ENCODE measurements at places on chromosomes 4 and X.

DNA sequence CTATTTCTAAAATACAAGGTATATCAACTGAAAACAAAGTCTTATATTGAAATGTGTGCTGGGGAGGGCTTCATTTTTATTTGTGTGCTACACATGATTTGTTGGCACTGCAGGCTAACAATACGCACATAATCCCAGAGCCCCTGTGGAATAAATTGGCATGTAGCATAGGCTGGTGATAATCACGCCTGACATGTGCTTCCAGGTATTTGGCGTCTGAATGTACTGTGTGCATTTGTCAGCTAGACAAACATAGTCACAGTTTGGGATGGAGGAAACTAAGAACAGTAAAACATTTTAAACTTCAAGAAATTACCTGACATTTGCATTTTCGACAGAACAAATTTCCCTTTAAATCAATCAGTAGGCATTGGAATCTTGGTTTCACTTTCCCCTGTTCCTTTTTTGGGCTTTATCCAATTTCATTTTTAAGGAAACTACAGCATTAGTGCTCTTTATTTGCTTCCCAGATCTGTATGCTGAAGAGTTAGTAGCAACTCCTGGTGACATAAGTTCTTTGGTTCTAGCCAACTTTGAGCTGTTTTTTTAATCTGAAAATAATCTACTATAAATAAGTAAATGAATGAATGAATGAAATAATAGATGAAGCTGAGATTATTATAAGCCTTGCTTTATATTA lies 472.3 kb downstream of the PDHA2 start:
- no peak for DNase-seq

GRCh38 chr4:140094438-140095420 lies 59.3 kb downstream of the MAML3 start:
- DNase-seq = no peak

GRCh38 chr4:15339737-15340136 lies 88.1 kb upstream of the C1QTNF7 start:
- no peak for DNase-seq

GRCh38 chrX:123884809-123885408 lies 25.1 kb downstream of the XIAP start:
- peak; percentile 1 for DNase-seq

GRCh38 chr4:109982521-109982920 lies 69.8 kb downstream of the EGF start:
- DNase-seq = no peak

GRCh38 chr4:1809754-1810502 lies 16.8 kb downstream of the FGFR3 start:
- peak; percentile 46 for DNase-seq

DNA sequence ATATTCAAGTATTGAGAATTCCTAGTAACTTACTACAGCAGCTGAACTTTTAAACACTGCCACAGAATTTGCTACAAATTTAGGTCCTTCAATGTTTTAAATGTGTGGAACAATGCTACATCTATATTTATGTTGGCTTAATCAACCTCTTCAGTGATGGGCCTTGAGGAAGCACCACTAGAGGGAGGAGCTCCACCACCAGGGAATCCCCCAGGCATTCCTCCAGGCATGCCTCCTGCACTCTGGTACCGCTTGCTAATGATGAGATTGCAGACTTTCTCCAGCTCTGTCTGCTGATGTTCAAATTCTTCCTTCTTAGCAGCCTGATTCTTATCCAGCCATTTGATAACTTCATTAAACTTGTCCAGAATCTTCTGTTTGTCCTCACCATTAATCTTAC lies 190.8 kb downstream of the HTR2C start:
- DNase-seq = no peak

- DNase-seq = no peak
These were observed 12.8 kb downstream of the EREG start for GRCh38 chr4:74377714-74378113.

GRCh38 chr4:3878678-3879077 lies 112.5 kb downstream of the ADRA2C start:
- DNase-seq = no peak

Data from activated CD4-positive, CD25-positive, alpha-beta regulatory T cell (primary cell).